Right ventricle myocardium inferior (tissue), 1 donor: ENCODE measurements at places on chromosomes 1 and 21.

- DNase-seq = no peak
These were observed 19.0 kb downstream of the KIAA0040 start for GRCh38 chr1:175173531-175173930.

GRCh38 chr1:158014731-158015320, 21.4 kb downstream of the KIRREL1 start:
- no peak for DNase-seq

- no peak for DNase-seq
These were observed 33.7 kb downstream of the PRDM2 start for GRCh38 chr1:13733711-13734110.

DNA sequence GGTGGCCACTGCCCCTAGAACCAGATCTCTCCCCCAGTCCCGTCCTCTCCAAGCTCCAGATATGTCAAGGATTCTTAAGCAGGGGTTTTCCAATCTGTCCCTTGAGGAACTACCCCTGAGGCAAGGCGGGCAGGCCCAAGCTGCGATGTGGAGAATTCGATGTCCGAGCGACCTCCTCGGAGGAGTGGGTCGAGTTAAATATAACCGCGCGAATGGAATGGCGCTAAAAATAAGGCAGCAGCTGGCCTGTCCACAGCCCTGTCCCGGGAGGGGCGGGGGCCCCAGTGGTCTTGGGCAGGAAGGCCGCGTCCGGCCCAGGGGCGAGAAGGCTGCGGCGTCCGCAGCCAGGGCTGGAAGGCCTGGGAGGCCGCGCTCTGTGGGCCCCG, 5.8 kb upstream of the FOXD3 start:
- DNase-seq = no peak
